ENCODE measurements at places on chromosomes 2 and 18.
A peak's percentile ranks its signal among the peaks of the same experiment; 100 is the strongest.

DNA sequence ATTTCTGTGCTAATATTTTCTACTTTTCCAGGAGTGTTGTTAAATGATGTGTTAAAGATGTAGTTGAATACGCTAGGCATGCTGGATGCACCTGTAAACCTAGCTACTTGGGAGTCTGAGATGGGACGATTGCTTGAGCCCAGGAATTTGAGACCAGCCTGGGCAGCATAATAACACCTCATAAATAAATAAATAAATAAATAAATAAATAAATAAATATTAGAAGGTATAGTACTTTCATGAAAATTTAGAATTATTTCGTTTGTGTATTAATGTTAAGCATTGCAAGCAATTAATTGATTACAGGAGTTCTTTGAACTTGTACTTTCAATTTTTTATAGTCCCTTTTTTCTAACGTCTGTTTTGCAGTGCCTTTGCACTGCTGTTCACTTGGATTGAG, 137.2 kb downstream of the ATP9B start:
- DNase-seq, result no peak

DNA sequence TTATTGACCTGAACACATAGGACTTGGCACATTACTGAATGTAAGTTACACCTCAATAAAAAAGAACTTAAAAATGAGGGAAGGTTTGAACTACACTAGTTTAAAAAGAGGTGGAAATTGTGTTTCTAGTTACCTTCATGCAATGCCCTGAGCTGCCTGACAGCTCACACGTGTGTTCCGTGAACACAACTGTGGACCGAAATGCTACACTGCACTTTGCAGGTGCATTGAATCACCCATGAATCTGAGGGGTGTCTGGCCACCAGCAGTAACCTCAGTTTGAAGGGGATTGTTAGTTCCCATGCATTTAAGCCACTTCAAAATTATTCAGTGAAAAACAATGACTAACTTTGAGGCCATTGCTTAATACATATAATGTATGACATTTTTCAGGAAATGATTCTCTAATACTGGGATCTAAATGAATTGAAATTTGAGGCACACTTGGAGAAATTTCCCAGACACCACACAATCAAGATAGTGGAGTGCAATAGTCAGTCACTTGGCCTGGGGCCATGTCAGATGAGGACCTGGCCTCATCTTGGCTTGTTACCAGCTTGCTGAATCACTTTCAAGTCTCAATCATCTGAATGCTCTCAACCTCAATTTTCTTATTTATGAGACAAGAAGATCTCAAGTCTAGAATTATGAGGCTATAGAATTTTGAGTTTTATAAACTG, 59.3 kb downstream of the MYL12B start:
- DNase-seq, result no peak

DNA sequence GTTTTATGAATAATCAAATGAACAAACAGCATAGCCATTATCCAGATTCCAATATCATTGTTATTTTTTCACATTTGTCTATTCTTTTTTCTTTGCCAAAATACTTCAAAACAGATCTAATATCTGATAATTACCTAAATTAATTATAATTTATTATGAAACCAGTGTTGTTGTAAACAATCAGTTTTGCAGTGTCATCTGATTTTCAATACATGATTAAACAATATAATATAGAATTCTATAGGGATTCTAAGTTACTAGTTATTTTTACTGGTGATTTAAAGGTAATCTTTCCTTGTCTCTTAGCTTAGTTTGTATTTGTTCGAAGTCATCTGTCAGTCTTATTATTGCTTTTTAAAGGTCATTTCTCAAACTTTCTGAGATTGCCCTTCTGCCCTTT, 101.0 kb downstream of the BIRC6 start:
- no peak for DNase-seq

DNA sequence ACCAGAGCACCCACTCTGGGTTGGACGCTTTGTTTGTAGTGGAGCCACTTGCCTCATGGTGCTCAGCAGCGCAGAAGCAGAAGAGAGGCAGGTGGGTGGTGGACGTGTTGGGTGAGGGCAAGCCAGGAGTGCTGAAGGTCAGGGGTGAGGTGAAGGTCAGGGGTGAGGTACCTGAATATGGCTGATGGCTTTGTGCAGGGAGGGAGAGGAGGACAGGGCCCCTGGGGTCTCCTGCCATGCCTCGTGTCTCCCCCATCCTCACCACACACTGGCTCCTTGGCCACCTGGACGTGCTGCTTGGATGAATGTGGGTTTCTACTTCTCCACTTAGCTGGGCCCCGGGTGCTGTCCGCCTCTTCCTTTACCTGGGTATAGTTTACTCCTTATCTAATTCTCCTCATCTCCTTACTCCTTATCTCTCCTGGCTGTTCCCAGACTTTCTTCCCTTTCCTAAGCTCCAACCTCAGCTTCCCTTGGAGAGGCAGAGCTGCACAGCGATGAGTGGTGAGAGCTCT, 68.1 kb downstream of the DYSF start:
- no peak for DNase-seq

- no peak for DNase-seq
These were observed 113.7 kb upstream of the MAP4K3 start for GRCh38 chr2:39550701-39551285.

DNA sequence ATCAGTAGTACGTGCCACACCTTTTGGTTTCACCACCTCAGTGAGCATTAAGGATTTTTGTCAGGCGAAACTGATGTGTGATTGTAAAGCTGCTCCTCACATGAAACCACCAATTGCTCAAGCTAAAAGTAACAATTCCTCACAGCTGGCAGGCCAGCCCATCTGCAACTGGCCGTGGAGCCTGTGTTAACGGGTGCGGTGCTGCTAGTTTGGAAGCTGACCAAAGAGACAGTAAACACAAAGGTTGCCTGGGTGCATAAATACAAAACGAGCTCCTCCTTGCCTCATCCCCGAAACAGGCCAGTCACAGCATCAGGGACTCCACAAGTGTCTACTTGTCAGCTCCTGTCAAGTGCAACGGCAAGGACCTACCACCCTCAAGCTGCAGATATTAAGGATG, 32.0 kb downstream of the LGALSL start:
- DNase-seq, result no peak

DNA sequence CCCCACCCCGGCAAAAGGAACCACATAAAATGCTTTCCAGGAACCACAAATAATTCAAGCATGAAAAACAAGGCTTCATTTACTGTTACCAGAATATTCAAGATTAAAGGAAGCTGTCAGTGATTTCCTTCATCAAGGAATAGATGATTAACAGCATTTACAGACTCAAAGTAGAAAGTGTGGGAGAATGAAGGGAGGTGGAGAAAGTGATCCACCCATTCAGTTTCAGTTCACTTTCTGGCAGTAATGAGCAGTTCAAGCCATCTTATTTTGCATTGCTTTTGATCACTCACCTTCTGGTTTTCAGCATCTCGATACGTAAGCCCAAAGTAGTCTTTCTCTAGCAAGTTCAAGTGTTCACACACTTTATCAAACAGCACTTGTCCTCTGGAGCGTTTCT, 99.0 kb downstream of the EPB41L3 start:
- no peak for DNase-seq

- no peak for DNase-seq
These were observed 23.0 kb downstream of the BIN1 start for GRCh38 chr2:127083819-127084503.

GRCh38 chr18:30489890-30490643, 552.5 kb downstream of the DSC3 start:
- DNase-seq, result no peak

GRCh38 chr2:165450156-165450555, 19.3 kb upstream of the CSRNP3 start:
- no peak for DNase-seq

- DNase-seq, result no peak
These were observed 7.6 kb downstream of the CTAGE1 start for GRCh38 chr18:22410126-22410525.

- DNase-seq, result no peak
These were observed 51.7 kb downstream of the HPCAL1 start for GRCh38 chr2:10354399-10354798.

DNA sequence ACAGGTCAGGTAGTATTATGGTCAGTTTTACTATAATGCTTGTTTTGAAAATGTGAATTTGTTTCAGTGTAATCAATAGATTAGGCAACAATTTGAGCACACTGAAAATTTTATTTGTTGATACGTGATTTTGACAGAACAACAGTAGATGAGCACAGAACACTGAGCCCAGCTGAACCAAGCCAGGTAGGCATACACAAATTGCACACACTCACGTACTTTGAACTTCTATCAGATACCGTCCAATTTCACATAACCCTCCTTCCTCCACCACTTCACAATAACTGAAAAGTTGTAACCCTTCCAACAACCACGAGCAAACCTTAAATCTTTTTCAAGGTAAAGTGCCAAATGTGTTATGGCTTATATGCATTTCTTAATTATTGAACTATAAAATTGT, 229.5 kb upstream of the TMEFF2 start:
- DNase-seq, result no peak

GRCh38 chr2:34705551-34706247, 1106.6 kb upstream of the FAM98A start:
- DNase-seq, result no peak

DNA sequence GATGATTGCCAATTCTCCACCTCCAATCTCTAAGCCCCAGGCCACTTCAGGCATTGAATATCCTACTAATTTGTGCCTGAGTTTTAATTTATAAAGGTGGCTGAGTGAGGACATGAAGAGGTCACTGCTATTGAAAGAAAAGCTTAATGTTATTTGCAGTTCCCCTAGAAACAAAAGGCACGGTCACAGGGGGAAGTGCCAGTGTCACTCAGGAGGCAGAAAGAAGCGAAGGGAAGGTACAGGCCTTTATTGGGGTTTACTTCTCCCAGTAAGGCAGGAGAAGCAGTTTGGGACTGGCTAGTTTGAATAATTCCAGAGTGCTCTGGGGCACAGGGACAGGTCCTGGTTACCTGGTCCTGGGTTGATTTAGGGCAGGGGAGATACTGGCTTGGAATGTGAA, 1.7 kb upstream of the ABHD1 start:
- no peak for DNase-seq

GRCh38 chr2:43192744-43193651, 33.4 kb downstream of the ZFP36L2 start:
- DNase-seq, result no peak

- peak; percentile 11 for DNase-seq
These were observed 14.4 kb upstream of the RPE start for GRCh38 chr2:209988010-209988409.

GRCh38 chr2:160700021-160700814, 206.6 kb upstream of the RBMS1 start:
- no peak for DNase-seq

- no peak for DNase-seq
These were observed 117.0 kb downstream of the MGAT5 start for GRCh38 chr2:134370655-134371445.

DNA sequence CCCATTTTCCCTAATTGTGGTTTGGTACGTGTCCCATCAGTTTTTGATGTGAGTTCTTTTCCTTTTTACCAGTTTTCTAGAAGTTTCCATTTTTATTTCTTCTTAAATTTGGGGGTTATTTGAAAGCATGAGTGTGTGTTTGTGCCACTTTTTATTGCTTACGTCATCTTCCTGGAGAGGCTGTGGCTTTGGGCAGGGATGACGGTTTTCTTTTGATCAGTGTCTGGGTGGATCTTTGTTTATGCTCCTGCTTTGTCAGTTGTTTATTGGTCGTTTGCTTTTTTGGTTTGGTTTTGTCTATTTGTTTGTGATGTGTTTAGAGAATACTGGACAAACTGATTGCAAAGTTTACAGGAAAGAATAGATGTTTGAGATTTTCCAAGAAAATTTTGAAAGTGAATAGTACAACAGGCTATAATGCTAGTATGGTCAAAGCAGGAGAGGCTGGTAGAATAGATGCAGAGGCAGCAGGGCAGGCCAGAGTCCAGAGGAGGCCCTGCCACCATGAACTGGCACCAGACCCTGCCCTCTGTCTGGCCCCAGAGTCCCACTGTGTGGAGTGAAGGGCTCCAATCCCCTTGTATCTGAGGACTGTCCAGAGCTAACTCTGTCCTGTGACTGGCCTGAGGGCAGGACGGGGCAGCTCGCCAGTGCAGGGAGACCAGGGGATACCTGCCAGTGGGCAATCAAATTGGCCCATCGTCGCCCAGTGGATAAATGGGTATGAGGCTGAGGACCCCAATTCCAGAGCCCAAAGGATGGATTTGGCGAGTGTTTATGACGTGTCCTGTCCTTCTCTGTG, 23.4 kb upstream of the SNED1 start:
- DNase-seq, result no peak

DNA sequence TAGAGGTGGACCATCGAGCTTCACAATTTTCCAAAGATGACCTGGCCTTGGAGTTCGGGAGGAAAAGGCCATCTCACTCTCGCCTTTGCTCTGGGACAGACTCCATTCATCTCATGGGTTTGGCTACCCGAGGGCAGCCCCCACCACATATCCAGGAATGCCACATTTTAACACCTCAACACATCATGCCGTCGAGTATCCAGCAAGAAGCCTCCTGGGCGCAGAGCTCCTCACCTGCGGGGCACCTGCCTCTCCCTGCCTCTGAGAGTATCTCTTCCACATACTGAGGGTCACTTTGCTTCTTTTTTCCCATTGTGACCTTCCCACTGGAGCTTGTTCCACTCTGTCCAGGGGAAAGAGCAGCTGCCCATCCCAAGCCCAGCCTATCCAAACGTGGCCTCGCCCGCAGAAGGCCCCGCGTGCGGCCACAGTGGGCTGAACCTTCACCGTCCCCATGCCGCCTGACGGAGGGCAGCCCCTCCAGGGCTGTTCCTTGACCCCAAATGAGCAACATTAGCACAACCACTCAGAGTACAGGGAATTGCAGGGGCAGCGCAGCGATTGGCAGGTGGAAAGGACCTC, 5.5 kb upstream of the LIMS2 start:
- DNase-seq, result no peak

- no peak for DNase-seq
These were observed 17.1 kb upstream of the CACNB4 start for GRCh38 chr2:152115952-152116351.

DNA sequence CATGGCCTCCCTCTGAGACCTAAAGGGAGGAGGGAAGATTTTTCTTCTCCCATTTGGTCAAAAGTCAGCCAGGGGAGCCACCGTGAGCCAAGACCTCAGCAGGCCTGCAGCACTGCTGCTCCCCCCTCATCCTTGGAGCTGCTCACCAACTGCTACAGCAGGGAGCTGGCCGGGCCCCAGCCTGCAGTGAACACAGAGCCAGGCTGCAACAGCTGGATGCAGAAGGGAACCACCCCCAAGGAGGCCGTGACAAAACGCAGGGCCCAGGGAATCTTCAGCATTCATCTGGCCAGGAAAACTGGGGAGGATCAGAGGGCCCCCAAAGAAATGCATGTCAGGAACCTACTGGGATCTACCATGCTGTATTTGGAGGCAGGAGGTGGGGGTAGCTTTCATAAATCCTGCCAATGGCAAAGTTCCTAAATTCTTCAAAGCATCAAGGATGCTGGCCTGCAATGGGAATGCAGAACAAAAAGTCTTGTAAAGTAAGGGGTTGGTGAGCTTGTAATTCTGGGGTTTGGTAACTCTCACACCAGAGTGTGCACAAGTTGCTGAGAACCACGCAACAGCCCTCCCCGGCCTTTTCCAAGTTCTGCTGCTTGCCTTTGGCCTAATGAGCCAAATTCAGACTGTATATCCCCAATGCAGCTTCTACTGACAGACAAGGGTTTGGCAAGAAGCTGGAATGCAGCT, 61.0 kb downstream of the CACNB4 start:
- DNase-seq, result no peak
